ENCODE measurements at places on chromosomes 7 and 10.

GRCh38 chr7:47837826-47838225 lies 110.4 kb downstream of the PKD1L1 start:
- DNase-seq: no peak

DNA sequence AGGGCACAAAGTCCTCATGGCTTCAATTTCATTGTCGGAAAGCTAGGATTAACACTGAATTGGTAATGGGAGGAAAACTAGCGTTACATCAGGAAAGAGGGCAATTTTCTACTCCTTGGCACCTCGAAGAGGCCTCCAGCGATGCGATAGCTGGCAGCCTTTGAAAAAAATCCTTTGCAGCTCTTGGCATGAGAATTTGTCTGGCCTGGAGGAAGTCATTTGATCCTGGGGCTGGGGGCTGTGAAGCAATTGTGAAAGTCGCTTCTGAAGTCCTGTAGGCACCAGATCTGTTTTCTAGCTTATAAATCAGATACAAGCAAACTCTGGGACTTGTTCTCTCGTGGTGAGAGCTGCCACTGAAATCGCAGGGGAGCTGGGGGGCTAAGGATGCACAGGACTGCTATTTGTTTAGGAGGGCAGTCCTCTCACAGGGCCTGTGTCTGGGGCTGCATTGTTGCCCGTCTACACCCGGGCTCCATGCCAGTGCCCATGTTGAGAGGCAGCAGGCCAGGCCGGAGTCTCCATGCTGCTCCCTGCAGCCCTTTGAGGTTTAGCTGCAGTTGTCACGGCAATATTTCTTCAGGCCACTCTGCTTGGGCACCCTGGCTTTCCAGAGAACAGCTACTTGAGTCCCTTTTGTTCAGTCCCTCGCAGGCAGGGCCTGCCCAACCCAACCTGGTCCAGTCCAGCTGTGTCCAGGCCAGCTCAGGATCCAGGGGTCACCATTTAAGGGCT lies 206.8 kb upstream of the LYZL1 start:
- DNase-seq: no peak

- DNase-seq: peak; percentile 72
Measured at GRCh38 chr7:95596198-95597063, at the start of gene PDK4. Gene PDK4 (minus strand): TSS chr7:95596516. CDS start chr7:95596293, 223 bp downstream.

DNA sequence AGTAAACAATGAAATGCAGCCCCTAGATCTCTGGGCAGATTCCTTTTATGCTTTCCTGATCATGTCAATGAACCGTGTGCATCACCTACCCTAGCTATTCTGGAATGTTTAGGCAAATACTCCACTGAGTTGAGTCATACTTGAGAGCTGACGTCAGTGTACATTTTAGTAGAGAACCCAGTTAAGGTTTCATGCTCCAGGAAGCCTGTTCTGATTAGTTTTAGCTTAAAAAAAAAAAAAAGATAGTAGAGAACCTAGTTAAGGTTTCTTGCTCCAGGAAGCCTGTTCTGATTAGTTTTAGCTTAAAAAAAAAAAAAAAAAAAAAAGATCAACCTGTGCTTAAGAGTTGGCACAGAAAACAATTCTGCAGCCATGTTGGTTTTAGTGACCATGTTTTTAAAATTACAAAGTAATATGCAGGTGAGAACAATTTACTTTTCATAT lies 3.7 kb upstream of the MCU start:
- peak; percentile 31 for DNase-seq

- no peak for DNase-seq
Measured at GRCh38 chr10:97416565-97416964, 9.4 kb upstream of the PGAM1 start.

GRCh38 chr7:150745876-150746275 lies 8.7 kb downstream of the GIMAP5 start:
- DNase-seq: no peak

- no peak for DNase-seq
Measured at GRCh38 chr7:95501261-95501832, 15.6 kb downstream of the ASB4 start.
